Activated CD8-positive, alpha-beta T cell treated with anti-CD3 and anti-CD28 coated beads for 36 hours (primary cell): ENCODE measurements at places on chromosomes 2 and 18. TPM values are rescaled to one million over a fixed set of nuclear protein-coding genes. Genes with fewer than 3 reads are reported as not detected.

Gene SLC23A3
- total RNA-seq, result 1.1 TPM

Gene CYBRD1
- 0.79 TPM for total RNA-seq

Gene TRIM43B
- not detected for total RNA-seq

Gene FOXI3
- not detected for total RNA-seq

Gene SALL3
- not detected for total RNA-seq

Gene SKA1
- total RNA-seq, result 29.4 TPM

DNA sequence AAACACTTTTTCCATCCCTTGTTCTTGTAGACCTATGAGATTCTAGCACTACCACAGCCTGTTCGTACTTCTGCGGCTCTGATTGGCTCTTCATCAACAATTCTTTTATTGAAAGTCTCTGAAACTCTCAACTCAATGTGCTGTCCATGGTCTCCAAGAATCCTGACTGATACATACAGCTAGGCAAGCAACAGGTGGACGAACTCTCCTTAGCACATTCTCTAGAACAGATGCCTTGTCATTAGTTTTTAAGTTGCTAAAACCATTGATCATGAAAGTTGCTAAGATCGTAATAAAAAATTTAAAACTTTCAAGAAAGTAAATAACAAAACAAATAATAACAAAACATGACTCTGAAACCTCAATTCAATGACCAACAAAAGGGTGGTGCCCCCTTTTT, 210.5 kb downstream of the EPHA4 start:
- no peaks in the 10 kb centered on the region for H3K36me3 ChIP-seq
- no peak overlapping the region for H3K4me3 ChIP-seq
- H3K27ac ChIP-seq, result no peak overlapping the region
- H3K4me1 ChIP-seq, result no peaks in the 10 kb centered on the region
- H3K27me3 ChIP-seq, result no peaks in the 10 kb centered on the region

DNA sequence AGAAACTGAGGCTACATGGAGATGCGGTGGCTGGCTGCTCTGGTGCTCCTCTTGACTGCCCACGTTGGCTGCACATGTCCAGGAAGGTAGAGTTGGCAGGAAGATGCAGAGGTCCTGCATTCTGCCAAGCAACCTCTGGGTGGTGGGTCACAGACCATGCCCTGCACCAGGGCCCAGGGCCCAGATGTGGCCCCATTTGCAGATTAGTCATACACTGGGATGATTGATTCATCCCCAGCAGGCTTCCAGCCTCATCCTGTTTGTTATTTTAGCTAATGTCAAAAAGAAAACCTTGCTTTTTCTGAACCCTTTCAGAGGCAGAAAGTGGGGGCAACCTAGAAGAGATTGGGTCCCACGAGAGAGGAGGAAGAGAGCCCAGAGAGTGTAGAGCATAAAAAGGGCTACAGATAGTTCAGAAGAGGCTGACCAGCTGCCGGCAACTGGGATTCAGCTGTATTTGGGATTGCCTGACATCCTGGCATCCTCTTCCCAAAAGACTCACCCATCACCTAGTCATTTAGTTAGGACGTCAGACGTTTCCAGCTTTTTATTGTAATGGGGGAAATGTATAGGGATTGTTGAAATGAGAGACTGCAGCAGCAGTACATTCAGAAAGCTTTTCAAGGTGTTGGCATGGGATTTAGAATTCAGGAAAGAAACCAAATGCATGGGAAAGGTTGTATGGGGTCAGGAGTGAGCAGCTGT, 101.9 kb downstream of the CTIF start:
- no peaks in the 10 kb centered on the region for H3K4me1 ChIP-seq
- no peak for DNase-seq
- H3K27ac ChIP-seq, result no peak overlapping the region
- no peak overlapping the region for H3K4me3 ChIP-seq

DNA sequence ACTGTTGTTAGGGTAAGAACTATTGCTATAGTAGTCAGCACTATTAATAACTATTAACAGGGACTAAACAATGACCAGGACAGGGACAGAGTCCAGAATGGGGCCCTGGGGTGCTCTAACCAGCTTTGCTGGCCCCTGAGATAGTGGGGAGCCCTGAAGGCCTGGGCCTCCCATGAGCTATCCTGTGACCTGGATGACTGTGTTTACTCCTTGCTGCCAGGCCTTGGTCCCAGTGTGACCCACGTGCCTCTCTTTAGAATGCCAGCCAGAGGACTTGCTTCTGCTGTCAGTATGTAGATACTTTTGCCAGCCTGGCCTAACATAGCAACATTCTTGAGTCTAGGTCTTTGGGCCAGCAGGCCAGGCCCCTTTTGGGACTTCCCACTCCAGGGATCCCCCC, 11.4 kb downstream of the CDK5R2 start:
- H3K27me3 ChIP-seq, result peaks cover 41% of the 10 kb centered on the region
- no peaks in the 10 kb centered on the region for H3K4me1 ChIP-seq
- no peaks in the 10 kb centered on the region for H3K36me3 ChIP-seq
- no peak for DNase-seq
- no peak overlapping the region for H3K27ac ChIP-seq

GRCh38 chr2:39623917-39624316, 41.8 kb upstream of the TMEM178A start:
- no peak overlapping the region for H3K27ac ChIP-seq
- DNase-seq, result no peak
- H3K4me3 ChIP-seq, result no peak overlapping the region
- H3K27me3 ChIP-seq, result peaks cover 16% of the 10 kb centered on the region
- no peaks in the 10 kb centered on the region for H3K36me3 ChIP-seq

- DNase-seq, result no peak
- H3K36me3 ChIP-seq, result peaks cover 5% of the 10 kb centered on the region
- no peak overlapping the region for H3K4me3 ChIP-seq
These were observed 7.5 kb upstream of the FAM98A start for GRCh38 chr2:33606622-33607021.

GRCh38 chr18:12861637-12862036, 22.4 kb downstream of the PTPN2 start:
- H3K27me3 ChIP-seq, result no peaks in the 10 kb centered on the region
- DNase-seq, result no peak
- peak overlapping the region; percentile 40 for H3K27ac ChIP-seq
- H3K4me1 ChIP-seq, result peaks cover 54% of the 10 kb centered on the region

GRCh38 chr2:9333591-9334171, 89.6 kb downstream of the ITGB1BP1 start:
- peaks cover 5% of the 10 kb centered on the region for H3K4me1 ChIP-seq
- no peaks in the 10 kb centered on the region for H3K36me3 ChIP-seq
- H3K27ac ChIP-seq, result no peak overlapping the region
- no peak overlapping the region for H3K4me3 ChIP-seq
- peaks cover 1% of the 10 kb centered on the region for H3K27me3 ChIP-seq

DNA sequence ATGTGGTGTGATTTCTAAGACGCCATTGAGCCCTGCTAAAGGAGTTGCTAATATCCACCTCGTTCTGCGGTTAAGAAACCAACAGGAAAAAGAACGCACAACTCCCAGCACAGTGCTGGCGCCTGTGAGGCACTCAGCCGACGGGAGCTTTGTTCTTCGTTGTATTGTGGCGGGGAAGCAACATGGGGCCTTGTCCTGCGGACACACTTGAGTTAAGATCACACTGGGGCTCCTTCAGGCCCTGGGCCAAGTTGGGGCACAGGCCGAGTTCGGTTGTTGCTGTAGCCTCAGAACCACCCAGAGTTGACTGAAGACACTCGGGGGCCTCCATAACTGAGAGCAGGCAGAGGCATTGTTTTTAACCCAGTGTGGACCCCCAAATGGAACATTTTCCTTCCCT, 30.6 kb upstream of the CD8A start:
- no peaks in the 10 kb centered on the region for H3K27me3 ChIP-seq
- H3K4me3 ChIP-seq, result peak overlapping the region; percentile 72
- peaks cover 46% of the 10 kb centered on the region for H3K36me3 ChIP-seq
- H3K27ac ChIP-seq, result peak overlapping the region; percentile 97

- H3K4me1 ChIP-seq, result no peaks in the 10 kb centered on the region
- H3K27ac ChIP-seq, result no peak overlapping the region
- no peak overlapping the region for H3K4me3 ChIP-seq
- no peak for DNase-seq
These were observed 54.6 kb upstream of the TNP1 start for GRCh38 chr2:216914491-216914890.

DNA sequence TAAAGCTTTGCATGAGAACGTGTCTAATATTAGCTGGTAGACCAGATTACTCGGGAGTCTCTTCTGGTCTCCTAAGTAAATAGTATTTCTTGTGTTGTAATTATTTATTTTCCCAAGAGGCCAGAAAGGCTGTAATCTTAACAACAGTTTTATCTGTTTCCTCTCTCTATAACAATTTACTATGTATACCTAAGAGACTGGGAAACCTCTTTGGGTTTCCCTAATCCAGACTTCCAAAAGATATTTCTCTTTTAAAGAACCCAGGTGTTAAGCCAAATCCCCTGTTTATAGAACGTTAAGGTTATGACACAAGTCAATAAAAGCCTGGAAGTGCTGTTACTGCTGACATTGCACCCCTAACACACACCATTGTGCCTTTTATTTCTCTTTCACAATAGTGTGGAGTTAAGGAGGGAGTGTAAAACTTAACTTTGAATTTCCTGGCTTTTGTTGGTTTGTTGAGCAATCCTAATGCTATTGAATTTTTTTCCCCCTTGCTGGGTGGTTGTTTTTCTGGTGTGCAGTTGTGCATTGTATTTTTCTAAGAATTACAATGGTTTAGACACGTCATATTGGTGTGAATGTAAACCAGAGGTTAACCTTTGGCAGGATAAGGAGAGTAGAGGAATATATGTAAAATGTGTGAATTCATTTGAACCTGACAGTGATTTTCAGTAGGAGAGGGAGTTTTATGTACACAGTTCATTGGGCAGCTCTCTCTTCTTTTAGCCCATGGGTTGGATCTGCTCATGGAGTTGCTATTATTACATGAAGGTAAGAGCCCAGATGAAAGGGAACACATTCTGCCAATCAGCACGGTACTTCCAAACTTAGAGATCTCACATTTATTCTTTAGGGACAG, 192.8 kb downstream of the MTX2 start:
- no peaks in the 10 kb centered on the region for H3K4me1 ChIP-seq
- peaks cover 44% of the 10 kb centered on the region for H3K27me3 ChIP-seq
- no peak overlapping the region for H3K4me3 ChIP-seq
- no peak overlapping the region for H3K27ac ChIP-seq

GRCh38 chr2:172427256-172427989, at the start of gene ITGA6:
Gene ITGA6 (plus strand): TSS chr2:172427586.
- H3K27ac ChIP-seq, result peak within 1 kb of the TSS; percentile 76
- H3K27me3 ChIP-seq, result peaks cover 4% of the 10 kb centered on the region
- peaks cover 57% of the 10 kb centered on the region for H3K4me1 ChIP-seq
- no peaks in the 10 kb centered on the region for H3K36me3 ChIP-seq
- peak; percentile 77 for DNase-seq

DNA sequence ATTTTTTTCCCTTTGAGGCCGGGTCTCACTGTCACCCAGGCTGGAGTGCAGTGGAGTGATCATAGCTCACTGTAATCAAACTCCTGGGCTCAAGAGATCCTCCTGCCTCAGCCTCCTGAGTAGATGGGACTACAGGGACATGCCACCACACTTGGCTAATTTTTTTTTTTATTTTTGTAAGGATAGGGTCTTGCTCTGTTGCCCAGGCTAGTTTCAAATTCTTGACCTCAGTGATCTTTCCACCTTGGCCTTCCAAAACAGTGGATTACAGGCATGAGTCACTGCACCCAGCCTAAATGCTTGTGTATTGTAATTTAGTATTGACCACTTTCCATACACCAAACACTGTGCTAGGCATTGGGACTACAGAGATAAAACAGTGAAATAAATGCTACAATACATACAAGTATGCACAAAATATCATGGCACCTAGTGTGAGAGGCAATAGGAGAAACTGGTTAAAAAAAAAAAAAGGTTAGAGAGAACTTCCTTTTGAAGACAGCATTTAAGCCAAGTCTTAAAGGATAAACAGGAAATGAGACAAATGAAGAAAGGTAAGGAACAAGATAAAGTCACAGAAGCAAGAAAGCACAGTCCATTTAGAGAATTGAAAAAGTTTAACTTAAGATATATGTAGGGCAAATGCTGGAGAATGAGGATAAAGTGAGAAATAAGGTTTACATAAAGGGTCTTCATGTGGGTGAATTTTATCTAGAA, 113.4 kb downstream of the GORASP2 start:
- H3K27me3 ChIP-seq, result no peaks in the 10 kb centered on the region
- peak overlapping the region; percentile 78 for H3K27ac ChIP-seq
- peaks cover 27% of the 10 kb centered on the region for H3K4me1 ChIP-seq
- no peak for DNase-seq
- H3K4me3 ChIP-seq, result no peak overlapping the region

- peak overlapping the region; percentile 25 for H3K27ac ChIP-seq
- H3K4me3 ChIP-seq, result peak overlapping the region; percentile 78
- peaks cover 10% of the 10 kb centered on the region for H3K27me3 ChIP-seq
- peaks cover 4% of the 10 kb centered on the region for H3K36me3 ChIP-seq
- peaks cover 45% of the 10 kb centered on the region for H3K4me1 ChIP-seq
- no peak for DNase-seq
These were observed 61.9 kb upstream of the PSMD14 start for GRCh38 chr2:161246281-161246680.

DNA sequence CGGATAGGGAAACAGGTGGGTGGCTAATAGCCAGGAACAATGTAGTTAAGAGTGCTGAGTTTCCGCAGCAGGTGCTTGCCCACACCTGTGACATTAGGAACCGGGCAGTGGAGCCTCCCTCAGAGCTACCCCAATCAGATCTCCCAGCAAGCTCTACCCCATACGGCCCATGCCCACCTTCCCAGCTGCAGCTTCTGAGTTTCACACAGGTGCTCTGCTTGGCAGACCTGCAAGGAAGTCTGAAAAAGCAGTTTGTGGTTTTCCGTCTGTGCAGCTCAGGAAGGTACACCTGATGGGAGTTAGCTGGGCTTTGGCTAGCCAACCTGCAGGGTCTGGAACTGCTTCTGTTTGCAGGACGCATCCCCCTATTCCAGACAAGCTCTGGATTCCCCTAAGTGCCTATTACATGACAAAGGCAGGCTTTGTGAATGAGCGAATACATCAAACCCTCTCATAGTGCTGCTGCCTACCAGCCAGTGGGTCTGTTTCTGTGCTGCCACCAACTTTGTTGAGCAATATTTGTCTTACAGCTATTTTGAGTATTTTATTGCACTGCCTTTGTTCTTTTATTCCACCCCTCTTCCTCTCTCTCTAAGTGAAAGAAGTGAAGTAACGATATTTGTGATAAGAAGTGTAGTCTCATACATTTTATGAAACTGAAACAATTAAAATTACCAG, 24.7 kb upstream of the CEP68 start:
- H3K27ac ChIP-seq, result no peak overlapping the region
- H3K4me3 ChIP-seq, result no peak overlapping the region
- no peaks in the 10 kb centered on the region for H3K36me3 ChIP-seq
- H3K4me1 ChIP-seq, result peaks cover 23% of the 10 kb centered on the region
- no peak for DNase-seq

DNA sequence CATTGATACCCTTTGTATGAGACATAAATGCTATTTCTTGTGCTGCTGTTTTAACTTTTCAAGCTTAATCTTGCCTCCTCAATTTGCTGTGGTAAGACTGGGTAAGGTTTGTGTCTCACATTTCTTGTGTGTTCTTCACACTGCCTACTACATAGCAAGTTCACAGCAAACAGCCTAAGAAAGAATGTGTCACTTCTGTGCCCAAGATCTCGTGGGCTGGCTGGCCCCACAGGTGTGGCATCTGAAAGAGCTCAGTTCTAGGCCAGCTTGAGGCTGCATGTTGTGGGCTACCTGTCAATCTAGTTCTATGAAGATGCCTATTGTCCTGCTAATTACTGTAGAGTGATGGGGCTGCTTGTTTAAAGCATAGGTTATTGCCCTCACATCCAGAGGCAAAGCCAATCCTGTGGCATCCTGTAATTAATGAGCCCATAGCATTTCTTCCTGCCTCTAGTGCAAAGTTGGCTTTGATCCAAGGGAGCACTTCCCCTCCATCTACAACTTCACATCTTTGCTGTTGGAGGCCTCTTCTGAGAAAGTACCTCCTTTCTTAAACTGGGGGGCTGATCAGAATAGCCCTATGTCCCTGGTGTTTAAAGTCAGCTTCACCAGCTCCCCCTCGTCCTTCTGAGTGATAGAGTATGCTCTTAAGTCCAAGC, 40.9 kb upstream of the ASPRV1 start:
- peak; percentile 17 for DNase-seq
- H3K27me3 ChIP-seq, result no peaks in the 10 kb centered on the region
- no peaks in the 10 kb centered on the region for H3K36me3 ChIP-seq
- H3K4me1 ChIP-seq, result peaks cover 18% of the 10 kb centered on the region
